Fibroblast of skin of right biceps (primary cell): ENCODE measurements at places on chromosomes 1 and 21.

DNA sequence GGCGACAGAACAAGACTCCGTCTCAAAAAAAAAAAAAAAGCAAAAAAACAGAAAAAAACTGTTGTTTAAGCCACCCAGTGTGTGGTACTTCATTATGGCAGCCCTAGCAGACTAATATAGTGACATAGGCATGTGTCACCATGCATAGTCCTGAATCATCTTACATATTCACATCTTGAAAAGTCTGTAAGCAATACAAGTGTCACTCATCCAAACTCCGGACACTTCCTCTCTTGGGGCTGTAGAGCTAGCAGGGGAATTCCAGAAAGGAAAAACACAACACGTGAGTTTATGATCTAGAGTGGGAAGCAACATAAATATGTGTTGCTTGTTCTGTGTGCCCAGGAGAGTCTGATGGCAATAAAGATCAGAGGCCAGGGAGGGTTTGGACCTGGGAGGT is 81.6 kb upstream of the KCNE2 start:
- peak; percentile 48 for DNase-seq

- no peak for DNase-seq
Observed at GRCh38 chr1:178954325-178954690, 71.4 kb upstream of the FAM20B start.

DNA sequence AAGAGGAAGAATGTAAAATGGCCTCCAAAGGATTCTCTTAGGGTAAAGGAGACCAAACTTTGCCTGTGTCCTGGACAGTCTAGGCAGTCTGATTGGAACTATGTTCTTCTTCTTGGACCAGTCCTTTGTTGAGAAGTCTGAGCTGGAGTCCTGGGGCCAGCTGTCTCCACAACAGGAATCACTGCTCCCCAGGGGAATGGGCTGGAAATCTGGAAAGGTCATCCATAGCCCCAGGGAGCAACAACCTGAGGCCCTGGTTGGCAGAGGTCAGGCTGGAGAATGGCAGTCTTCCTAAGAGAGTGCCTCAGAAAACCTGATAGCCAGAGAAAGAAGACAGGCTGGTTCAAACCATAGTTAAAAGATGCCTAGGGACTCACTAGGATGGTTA is 68.7 kb downstream of the PLXNA2 start:
- no peak for DNase-seq

DNA sequence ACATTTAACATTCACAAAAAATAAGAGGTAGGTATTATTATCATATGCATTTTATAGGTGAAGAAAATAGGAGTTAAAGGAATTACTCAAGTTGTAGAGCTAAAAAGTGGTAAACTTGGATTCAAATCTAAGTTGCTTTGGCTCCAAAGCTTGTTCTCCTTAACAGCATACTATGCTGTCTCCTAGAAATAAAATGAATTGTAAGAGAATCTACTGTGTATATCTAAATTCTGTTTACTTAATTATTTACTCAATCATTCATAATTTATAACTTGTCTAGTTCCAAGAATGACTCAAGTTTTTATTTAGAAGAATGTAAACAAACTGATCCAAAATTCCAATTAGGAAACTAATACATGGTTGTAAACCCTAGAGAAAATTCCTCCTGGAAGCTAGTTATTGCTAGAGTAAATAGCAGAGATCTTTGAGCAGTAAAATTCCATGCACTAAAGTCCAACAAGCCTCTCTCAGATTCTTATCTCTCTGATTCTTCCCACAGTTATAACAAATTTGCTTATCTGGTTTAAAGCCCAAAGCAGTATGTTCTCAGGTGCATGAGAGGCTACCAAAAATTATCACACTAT is 132.5 kb upstream of the DPT start:
- DNase-seq, result no peak

DNA sequence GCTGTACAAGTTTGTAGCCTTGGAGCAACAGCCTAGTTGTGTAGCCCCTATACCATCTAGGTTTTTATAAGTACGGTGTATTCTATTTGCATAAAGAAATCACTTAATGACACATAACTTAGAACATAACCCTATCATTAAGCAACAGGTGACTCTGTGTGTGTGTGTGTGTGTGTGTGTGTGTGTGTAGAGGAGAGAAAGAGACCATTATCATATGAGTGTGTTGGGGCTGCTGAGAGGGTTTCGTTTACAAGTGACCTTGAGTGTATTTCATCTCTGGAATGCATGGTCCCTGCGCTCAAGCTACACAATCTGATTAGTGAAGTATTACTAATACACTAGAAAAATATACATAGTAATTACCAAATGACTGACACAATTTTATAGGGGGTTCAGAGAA is 115.1 kb downstream of the RABGAP1L start:
- peak; percentile 2 for DNase-seq

DNA sequence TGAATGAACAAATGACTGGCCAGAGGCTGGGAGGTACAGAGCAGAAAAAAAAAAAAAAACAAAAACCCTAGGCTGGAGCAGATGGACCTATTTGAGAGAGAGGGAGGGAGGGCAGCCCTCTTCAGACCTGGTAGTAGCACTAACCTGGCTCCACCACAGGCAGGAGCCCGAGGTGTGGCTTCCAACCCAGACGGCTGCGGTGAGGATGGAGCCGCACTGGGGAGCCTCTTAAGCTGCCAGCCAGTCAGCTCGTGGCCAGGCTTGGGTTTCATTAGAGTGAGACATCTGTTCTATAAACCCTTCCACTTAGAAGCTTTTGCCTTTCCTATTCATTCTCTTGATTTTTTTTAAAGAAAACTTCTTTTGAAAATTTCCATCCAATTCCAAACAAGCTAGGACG is 16.8 kb downstream of the LGR6 start:
- DNase-seq, result peak; percentile 20

- no peak for DNase-seq
Observed at GRCh38 chr1:201734786-201735185, 94.2 kb upstream of the IPO9 start.

GRCh38 chr1:228184152-228184551 is 18.5 kb downstream of the IBA57 start:
- DNase-seq, result no peak

GRCh38 chr1:215681041-215681440 is 113.9 kb downstream of the KCTD3 start:
- DNase-seq, result no peak

GRCh38 chr1:219781491-219781890 is 146.9 kb downstream of the SLC30A10 start:
- no peak for DNase-seq

DNA sequence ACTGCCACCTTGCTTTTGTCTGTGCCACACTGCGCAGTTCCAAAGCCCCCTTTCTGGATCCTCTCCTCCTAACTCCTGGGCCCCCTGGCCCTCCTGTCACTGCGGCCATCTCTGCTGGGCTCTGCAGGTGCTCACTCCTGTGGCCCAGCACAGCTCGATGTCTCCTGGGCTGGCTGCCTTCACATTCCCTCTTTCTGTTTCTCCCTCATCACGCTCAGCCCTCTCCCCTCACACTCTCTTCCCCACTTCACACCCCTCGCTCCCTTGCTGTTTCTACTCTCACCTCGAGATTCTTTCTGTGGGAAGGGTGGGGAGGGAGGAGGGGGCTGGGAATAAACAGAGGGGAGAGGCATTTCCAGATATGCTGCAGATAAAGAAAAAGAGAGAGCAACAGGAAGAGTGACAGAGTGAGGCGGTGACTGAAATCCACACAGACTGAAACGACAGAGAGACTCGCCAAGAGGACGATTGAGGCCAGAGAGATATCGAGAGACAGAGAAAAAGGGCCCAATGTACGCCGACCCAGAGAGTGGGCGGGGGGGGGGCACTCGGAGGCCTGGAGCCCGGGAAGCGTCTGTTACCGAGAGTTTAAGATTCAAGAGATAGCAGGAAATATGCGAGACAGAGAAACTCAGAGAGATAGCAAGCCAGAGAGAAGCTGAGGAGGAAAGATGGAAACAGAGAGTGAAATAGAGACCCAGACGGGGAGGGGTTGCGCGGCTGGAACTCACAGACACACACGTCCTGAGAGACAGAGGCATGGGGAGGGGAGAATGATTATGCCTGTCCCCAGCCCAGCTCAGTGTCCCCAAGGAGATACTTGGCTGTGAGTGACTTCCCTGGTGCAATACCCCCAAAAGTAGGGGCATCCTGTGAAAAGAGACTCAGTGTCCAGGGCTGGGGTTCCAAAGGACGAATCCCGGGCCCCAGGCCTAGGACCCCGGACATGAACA is 666 bp downstream of the CSF3R start:
- DNase-seq, result no peak

GRCh38 chr21:25024639-25025038 is 582.6 kb downstream of the MRPL39 start:
- no peak for DNase-seq

GRCh38 chr1:41160498-41161110 is 81.5 kb downstream of the SCMH1 start:
- DNase-seq, result no peak

GRCh38 chr21:26167593-26167992 is 3.0 kb downstream of the APP start:
- DNase-seq, result no peak

DNA sequence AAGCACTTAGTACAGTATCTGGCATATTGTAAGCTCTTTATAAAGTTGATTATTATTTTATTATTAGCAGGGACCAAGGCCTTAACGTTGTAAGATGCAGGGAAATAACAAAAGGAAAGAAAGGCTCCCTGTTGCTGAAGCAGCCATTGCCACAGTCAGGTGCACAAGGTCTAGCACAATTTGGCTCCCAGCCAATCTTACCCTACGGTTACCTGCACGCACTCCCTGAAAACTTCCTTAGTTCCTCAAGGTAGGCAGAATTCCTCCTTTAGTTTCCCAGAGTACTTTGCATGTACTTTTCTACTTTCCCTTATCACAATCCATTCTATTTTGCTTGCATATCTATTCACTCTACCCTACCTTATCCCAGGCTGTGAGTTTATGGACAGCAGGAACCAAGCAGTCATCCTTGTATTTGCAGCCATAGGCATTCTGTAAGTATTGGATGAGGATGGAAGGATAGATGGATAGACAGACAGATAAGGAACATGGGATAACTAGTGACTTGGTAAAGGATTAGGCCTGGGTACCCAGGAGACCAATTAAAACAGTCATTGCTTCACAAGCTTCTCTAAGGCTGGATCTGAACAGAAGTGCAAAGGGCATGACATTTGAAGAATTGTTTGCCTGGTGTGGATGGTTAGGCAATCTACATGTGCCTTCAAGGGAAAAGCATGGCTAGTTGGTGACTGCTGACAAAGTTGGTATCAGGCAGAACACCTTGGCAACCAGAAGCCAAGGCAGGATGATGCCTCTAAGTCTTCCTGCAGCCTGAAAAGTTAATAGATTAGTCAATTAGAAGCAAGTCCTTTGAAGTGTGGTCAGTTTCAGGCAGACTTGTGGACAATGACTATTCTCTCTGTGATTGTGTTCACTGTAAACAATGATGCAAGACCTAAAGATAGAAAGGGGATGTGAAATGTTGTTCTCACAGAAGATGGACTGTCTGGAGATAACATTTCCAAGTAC is 20.8 kb upstream of the JAK1 start:
- DNase-seq, result no peak

- DNase-seq, result no peak
Observed at GRCh38 chr1:202233171-202233570, 39.6 kb downstream of the LGR6 start.

DNA sequence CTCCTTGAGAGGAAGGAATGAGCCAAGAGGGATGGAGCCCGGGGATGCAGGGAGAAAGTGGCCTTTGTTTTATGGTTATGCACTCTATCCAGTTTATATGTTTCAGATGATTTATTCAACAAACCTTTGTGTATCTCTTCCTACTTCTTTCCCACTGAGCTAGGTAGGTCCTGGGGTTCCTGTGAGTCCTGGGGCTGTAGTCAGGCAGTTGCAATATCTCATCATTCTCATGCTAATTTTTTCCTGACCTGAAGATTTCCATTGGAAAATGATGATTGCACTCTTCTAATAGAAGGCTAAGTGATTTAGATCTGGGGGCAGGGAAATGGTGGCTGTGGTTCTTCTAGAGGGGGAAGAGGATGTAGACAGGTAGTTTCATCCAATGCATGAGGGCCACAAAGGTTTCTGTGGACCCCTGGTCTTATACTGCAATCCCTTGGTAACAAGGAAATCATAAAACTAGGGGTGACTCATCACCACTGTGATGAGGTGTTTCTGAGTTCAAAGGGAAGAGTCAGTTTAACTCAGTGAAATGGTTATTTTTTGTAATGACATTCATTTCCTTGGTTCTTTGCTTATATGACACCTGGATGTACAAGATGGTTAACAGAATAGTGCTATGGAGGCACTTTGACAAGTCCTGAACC is 20.2 kb downstream of the B3GALT5 start:
- peak; percentile 77 for DNase-seq

DNA sequence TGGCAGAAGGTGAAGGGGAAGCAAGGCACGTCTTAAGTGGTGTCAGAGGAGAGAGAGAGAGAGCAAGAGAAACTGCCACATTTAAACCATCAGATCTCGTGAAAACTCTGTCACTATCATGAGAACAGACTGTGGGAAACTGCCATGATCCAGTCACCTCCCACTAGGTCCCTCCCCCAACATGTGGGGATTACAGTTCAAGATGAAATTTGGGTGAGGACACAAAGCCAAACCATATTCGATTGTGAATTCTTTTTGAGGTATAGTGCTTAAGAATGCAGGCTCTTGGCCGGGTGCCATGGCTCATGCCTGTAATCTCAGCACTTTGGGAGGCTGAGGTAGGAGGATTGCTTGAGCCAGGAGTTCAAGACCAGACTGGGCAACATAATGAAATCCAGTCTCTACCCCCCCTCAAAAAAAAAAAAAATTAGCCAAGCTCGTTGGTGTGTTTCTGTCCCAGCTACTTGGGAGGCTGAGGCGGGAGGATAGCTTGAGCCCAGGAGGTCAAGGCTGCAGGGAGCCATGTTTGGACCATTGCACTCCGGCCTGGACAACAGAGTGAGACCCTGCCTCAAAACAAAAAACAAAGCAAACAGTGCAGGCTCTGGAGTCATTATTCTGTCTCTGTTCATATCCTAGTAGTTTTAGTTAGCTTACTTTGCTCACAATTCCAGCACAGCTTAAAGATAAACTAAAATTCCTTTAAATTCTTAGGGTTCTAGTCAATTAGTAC is 6.0 kb downstream of the ZCCHC17 start:
- peak; percentile 63 for DNase-seq

- peak; percentile 92 for DNase-seq
Observed at GRCh38 chr1:86788300-86789206, 84.2 kb downstream of the SH3GLB1 start.
